ENCODE measurements at places on chromosomes 4 and X.

DNA sequence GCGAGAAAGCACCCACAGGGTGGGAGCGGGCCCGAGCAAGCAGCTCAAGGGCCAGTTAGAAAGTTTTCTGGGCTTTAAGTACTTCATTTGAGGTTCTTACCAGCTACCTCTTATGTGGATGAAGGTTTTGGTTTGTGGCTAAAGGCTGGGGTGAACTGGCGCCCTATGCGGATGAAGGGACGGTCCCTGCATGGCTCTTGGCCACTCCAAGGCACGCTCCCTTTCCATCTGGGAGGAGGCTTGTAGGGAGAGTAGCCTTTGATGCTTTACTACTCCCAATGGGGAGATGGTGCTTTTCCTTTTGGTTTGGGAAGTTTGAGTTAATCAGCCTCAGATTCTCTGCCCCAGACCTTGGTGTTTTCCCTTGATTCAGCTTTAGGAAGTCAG, 17.7 kb downstream of the MRFAP1 start:
- no peak for DNase-seq

DNA sequence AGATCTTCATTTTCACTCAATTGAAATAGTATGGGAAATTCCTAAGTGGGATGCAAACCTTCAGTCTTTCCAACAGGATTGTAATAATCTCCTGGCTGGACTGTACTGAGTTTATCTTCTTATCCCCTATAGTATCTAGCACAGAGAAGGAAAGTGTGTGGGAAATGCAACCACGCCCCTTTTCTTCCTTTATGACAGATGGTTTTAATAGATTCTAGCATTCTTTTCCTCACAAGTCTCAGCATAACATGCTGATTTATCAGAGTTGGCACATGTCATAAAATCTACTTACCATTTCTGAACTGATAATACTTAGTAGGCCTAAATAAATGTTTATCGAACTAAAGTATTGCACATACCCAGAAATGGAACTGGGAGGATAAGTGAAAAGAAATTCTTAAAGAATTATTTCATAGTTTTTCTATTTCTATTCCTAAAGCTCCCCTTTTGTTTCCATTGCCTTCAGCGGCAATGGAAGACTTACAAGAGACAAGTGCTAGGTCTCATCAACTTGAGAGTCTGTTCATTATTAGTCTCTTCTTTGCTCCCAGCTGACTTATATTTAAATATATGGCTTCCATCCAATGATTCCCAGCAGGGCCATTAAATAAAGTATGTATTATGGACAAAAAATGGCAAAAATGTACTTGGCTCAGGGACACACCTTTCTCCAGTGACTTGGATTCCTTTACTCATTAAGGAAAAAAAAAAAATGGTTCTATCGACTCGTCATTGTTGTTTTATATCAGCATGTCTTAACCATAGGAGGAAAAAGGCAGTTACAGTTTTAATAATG, 484.5 kb downstream of the IL1RAPL1 start:
- no peak for DNase-seq

- DNase-seq: no peak
These were observed 402.9 kb downstream of the PPP1R2C start for GRCh38 chrX:42375086-42375485.

- no peak for DNase-seq
These were observed 13.1 kb upstream of the AMTN start for GRCh38 chr4:70505151-70505748.

DNA sequence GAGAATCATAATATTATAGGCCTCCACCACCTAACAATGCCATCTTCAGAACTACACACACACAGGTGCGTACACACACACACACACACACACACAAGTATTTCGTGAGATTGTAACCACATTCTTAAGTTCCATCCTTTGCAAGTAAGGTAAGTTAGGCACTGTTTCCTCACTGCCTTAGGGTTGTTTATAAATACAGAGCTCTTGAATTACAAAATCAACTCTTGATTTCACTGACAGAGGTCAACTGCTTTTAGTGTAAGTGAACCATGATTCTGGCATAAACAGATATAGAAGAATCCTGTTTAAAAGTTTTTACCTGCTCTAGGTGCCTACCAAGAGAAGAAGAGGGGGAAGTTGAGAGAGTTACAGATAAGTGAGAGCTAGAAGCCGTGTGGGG, 166.1 kb downstream of the DMD start:
- no peak for DNase-seq

GRCh38 chr4:126358041-126358440, 1043.3 kb downstream of the FAT4 start:
- DNase-seq: no peak

DNA sequence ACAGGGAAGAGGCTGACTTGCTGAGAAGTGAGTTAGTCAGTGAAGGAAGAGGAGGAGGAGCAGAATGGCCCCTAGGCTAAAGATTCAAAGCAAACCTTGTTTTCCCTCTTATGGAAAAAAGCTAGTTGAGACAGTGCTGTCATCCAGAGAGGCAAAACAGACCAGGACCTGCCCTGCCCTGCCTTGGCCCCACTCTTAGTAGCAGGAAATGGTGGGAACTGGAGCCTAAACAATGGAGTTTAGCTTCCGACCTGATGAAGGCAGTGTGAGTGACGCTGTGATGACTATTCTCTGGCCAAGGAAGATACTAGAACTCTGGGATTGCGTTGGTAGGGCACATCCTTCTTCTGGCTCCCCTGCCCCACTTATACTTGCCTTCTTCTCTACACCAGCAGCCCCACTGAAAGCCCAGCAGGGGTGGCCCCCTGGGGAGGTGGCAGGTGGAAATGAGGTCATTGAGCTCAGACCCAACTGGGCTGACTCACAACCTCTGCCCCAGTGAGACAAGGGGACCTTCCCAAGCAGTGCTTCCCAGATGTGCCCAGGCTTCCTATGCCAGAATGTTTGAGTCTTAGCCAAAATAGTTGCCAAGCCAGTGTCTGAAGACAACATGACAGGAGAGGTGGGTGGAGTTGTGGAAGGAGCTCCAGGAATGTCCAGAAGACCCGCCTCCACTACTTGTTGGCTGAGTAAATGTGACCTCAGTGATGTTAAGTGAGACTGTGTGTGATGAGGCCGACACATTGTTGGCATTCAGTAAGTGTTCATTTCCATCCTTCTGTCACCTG, 38.8 kb downstream of the MSN start:
- DNase-seq: no peak

DNA sequence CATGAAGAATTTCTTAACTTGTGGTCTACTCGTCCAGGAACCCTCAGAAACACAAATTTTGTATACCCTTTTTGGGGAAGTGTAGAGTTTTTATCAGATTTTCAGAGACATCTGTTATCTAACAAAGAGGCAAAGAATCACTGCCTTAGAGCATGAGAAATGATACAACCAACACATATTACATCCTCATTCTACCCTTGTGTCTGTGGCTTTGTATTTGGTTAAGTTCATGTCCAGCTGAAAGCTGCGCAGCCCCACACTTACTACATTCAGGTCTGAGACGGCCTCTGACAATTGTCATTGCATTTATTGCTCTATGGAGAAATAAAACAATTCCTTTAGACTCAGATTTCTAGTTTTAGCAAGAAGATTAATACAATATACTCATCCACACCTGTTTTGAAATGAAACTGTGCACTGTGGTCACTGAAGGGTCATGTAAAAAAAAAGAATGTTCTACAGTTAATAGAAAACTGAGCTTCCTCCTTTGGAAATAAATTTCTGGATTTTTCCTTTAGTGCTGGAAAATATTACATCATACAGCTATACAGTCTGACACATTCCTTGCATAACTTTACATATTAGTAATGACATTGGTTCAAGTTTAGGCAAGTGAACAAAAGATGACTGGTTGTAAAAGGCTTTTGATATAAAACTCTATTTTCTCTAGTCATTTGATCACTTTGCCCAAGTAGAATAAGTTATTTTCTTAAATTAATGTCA, 39.8 kb downstream of the GLRB start:
- no peak for DNase-seq

GRCh38 chr4:30094887-30095286, 625.3 kb upstream of the PCDH7 start:
- DNase-seq: no peak

- no peak for DNase-seq
These were observed 24.3 kb downstream of the HS3ST1 start for GRCh38 chr4:11404431-11404830.

DNA sequence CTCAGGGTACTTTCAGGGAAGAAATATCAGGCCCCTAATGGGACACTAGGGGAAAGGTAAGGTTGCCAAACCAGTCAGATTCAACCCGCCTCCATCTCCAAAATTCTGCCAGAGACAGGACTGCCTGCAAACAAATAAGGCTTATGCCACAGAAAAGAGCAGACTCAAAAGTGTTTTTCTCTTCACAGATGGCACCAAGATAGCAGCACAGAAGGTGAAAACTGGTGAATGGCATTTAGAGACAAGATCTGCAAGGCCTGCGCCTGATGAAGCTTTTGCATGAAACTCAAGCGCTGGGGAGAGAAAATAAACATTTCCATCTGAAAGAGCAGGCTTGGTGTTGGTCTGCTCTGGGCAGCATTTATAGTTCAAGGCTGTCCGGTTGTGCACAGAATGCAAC, 27.9 kb downstream of the AMOT start:
- no peak for DNase-seq

DNA sequence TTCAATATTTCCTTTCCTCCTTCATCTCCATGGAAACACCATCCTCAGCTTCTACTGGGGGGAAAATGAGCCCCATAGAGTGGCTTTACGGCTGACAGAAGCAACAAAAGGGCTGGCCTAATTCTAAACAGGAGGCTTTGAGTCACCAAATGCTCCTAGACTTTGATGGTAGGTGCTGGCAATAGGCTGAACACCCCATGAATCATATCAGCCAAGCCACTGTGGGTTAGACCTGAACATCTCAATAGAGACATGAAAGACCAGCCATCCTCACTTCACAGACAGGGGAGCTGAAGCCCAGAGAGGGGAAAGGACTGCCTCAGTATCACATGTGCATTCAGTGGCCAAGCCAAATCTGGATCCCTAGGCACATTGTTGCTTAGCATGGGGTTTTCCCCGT, 107.6 kb downstream of the AMER1 start:
- no peak for DNase-seq

GRCh38 chr4:145619639-145619996, 433 bp downstream of the MMAA start:
- DNase-seq: no peak

- DNase-seq: no peak
These were observed 36.3 kb downstream of the NAT8L start for GRCh38 chr4:2095236-2096072.

- DNase-seq: no peak
These were observed 632.2 kb downstream of the SPOCK3 start for GRCh38 chr4:166602068-166602467.

GRCh38 chrX:53089224-53089842, 4.6 kb upstream of the KANTR start:
- DNase-seq: no peak

- no peak for DNase-seq
These were observed 65.2 kb upstream of the ZCCHC13 start for GRCh38 chrX:74238771-74239170.

GRCh38 chr4:176259330-176260090, 9.5 kb downstream of the ASB5 start:
- DNase-seq: no peak

DNA sequence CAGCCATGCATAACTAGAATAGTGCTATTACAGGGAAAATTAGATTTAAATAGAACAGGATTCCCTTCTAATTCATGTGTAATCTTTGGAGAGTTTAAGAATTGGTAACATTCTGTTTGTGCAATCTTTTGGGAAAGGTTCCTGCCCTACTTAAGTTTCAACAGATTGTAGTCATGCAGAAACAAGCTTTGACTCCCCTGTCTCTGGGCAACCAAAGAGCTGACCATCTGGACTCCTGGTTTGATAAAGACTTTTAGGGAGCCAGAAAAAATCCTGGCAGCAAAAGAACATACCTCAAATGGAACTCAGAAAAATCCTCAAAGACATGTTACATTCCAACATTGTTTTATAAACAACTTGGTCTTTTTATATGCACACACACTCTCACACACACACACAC, 191.1 kb upstream of the NEIL3 start:
- no peak for DNase-seq

DNA sequence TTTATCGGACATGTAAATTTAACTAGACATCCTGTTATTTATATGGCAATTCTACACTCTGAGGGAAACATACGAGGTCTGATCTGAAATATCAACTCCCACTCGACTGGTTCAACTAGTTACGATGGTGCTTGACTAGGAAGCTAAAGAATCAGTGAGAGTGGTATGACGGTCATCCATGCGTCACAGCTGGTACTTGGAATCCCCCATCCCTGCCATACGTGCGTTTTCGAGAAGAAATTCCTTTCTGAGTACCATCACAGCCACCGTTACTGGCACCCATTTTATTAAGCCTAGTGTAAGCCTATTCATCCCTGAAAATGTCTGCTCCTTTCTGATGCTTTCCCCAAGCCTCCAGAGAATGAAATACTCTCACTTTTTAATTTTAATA, 695 bp upstream of the PIGA start:
- no peak for DNase-seq

DNA sequence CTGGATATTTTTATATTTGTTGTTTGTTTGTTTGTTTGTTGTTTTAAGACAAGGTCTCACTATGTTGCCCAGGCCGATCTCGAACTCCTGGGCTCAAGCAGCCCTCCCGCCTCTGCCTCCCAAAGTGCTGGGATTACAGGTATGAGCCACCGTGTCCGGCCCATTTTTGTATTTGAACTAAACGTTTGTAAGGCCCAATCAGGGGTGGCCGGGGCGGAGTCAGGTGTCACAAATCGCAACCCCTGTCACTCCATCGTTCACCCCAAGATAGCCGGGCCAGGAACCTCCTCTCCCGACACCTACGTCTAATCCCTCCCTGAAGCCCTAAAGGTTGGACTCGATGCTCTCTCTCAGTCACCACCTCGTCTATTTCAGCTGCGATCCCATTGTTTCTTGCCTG, 722 bp upstream of the EFHC2 start:
- DNase-seq: no peak

- DNase-seq: no peak
These were observed 1.3 kb downstream of the SPATA18 start for GRCh38 chr4:52052475-52052780.

DNA sequence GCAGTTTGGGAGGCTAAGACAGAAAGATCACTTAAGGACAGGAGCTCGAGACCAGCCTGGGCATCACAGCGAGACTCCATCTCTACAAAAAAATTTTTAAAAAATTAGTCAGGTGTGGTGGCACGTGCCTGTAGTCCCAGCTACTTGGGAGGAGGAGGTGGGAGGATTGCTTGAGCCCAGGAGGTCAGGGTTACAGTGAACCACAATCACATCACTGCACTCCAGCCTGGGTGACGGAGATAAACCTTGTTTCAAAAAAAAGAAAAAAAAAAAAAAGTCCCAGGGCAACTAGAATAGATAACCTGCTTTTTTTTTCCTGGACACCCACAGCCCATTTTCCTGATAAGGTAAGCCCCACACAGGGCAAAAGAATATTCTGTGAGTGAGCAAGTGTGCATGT, 96.3 kb downstream of the C4orf51 start:
- no peak for DNase-seq

- no peak for DNase-seq
These were observed 460.3 kb downstream of the ZIC3 start for GRCh38 chrX:138026211-138026610.

GRCh38 chrX:93538575-93538974, 134.8 kb downstream of the NAP1L3 start:
- DNase-seq: no peak

Data from cortex of kidney (tissue), 1 donor.